ENCODE measurements at places on chromosomes 3 and 15. TPM values are rescaled to one million over a fixed set of nuclear protein-coding genes. Genes with fewer than 3 reads are reported as not detected.
A peak's percentile ranks its signal among the peaks of the same experiment; 100 is the strongest.

Gene ACOX2
- total RNA-seq = 3.8 TPM

Gene BCHE
- total RNA-seq = 48.5 TPM

Gene DNAH12
- total RNA-seq = not detected

Gene CYP19A1
- 4.8 TPM for total RNA-seq

Gene ZDHHC23
- total RNA-seq = 5.1 TPM

Gene NR2E3
- total RNA-seq = not detected

Gene STXBP5L
- 9.8 TPM for total RNA-seq

Gene SENP8
- total RNA-seq = 3.2 TPM

Gene INSYN1
- total RNA-seq = 0.35 TPM

Gene PROK2
- not detected for total RNA-seq

Gene CADPS
- 0.17 TPM for total RNA-seq

Gene MTFMT
- 22.7 TPM for total RNA-seq

DNA sequence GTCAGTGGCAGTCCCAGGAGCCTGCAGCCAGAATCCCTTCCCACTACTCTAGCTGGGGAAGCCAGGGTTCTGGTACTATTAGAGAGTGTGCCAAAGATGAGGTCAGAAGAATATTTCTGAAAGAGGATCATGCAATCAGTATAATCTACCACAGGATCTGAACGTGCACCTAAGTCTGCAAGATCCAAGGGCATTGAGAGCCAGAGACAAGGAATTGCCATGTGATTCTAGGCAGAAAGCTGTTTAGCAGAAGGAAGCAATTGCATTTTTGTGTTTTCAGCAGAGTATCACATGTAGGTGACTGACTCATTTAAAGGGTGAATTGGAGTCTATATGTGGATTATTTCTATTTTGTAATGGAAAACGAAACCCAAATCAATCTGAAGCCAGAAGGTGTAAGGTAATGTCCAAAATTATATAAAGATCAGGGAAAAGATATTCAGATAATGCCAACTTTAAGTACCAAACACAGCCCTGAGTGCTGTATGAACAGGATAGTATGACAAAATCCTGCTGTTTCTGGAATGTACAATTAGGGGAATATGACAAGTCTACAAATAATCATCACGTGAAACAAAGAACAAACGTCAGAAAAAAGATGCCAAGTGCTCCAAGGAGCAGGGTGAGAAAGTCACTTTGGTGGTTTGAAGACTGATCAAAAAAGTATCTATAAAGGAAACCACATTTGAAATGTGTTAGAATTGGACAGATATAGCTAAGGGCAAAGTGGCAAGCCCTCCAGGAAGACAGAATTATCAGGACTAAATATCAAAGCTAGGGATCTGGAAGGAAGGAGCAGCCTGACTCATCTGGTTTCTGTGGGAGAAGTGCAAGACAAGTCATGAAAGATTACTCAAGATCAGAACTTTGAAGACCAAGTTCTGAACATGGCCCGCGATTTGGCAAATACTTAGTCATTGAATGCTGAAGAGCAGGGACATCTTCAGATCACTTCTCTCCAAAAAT lies 1036.6 kb downstream of the NTRK3 start:
- DNase-seq = no peak

GRCh38 chr3:191369616-191370010 lies 39.3 kb upstream of the UTS2B start:
- DNase-seq = peak; percentile 29

GRCh38 chr15:75727031-75727531 lies 14.4 kb upstream of the CSPG4 start:
- DNase-seq = no peak

DNA sequence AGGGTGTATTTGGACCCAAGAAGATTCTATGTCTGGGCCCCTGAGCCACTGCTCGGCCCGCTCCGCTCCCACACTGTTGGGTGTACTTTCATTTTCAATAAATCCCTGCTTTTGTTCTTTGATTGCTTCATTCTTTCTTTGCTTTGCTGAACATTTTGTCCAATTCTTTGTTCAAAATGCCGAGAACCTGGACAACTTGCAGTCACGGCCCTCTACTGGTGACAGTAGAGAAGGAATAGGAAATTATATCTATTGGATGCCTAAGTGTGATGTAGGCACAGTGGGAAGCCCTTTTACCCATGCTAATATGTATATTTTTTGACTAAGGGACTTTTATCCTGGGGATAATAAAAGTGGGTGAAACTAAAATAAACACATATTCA lies 340.8 kb downstream of the LRRC3B start:
- no peak for DNase-seq

DNA sequence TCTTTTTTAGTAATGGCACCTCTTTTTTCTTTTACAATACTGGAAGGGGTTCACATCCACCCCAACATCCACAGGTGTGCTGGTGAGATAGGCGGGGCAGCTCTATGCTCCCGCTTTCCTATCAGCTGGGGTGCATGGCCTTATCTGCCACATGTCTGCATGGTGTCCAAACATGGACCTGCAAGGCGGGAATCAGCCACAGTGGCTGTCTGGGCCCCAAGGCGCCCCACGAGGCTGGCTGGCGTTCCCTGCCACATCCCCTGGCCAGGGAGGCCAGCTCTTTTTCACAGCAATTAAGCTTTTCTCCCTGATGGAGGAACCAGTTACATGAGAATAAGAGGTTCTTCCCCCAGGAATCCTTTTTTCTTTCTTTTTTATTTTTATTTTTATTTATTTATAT lies 30.9 kb upstream of the GOLGA6L2 start:
- no peak for DNase-seq

DNA sequence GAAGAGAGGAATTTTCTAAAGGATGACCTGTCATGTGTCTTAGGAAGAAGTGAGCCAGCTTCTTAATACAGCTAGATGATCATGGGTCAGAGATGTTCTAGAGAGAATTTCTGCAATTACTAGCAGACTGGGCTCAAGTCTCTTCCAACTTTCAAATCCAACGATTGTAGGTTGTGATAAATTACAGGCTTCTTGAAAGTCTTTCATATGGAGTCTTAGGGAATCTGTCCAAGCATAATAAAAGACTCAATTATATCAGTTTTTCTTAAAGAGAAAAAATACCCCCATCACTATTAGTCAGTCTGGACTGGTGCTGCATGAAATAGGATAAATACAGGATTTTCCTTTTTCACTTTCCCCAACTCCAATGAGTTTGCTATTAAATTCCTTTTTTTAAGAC lies 59.1 kb downstream of the DRD3 start:
- no peak for DNase-seq

- no peak for DNase-seq
Observed at GRCh38 chr3:65844370-65844769, 194.3 kb downstream of the MAGI1 start.

DNA sequence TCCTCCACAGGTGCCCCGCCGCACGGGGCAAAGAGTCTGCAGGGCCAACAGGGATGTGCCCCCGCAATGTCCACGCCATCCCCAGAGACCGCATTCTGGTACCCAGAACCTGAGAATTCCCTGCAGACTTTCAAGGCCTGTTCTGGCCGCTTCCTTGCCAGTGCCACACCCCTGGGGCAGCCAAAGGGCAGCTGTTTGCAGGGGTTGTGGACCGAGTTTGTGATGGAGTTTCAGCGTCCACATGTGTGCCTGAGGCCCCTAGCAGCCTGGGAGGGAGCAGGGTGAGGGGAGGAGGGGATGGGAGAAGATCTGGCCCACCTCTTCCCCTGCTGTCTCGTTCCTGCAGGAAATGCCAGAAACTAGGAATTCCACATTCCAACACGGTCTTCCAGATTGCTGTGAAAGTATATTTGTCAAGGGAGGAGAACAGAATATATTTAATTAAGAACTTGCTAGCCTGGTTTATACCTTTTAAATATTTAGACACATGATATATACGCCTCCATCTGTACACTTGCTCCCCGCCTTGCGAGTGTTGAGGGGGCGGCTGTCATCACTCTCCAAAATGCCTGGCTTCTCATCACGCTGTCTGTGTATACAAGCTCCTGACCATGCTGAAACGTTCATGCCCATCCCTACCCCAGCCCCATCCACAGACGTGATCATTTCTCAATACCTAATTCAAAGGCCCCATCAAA lies 31.1 kb upstream of the RASA2 start:
- no peak for DNase-seq

GRCh38 chr15:62211348-62211747 lies 46.3 kb upstream of the C2CD4B start:
- DNase-seq = no peak

GRCh38 chr3:43254125-43254524 lies 32.2 kb upstream of the SNRK start:
- DNase-seq = no peak

DNA sequence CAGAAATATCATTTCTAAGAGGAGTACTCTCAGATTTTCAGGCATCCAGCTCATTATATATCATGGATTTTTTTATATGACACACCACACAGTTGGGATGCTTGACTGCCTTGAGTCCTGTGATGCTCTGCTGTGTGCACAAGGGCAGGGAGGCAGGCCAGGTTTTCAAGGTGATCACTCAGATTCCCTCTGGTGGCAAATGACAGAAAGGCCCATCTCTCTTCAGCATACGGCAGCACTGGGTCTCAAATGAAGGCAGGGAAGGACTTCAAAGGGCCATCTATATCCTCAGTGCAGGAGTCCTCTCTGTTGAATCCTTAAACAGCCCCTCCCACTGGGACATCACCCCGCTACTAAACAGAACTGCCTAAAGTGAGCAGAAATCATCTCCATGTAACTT lies 54.8 kb upstream of the MYO5C start:
- no peak for DNase-seq

DNA sequence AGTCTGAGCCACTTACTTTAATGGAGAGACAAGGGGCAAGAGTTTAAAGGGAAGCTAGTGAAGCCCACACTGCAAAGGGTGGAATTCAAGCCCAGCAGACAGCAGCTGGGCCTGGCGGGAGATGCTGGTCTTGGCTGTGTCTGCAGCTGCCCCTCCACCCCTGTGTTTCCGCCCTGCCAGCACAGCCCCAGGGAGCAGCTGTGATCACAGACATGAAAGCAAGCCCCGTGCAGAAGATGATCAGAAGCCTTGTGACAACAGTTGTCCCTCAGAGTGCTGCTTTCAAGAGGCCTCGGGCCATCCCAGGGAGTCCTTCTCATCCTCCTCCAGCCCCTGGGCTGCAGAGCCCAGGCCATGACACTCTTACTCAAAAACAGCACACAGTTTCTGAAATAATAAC lies 24.1 kb upstream of the SLC6A1 start:
- no peak for DNase-seq

GRCh38 chr3:190096345-190096744 lies 24.4 kb downstream of the P3H2 start:
- no peak for DNase-seq

- no peak for DNase-seq
Observed at GRCh38 chr15:67017311-67017710, 48.1 kb upstream of the SMAD3 start.

DNA sequence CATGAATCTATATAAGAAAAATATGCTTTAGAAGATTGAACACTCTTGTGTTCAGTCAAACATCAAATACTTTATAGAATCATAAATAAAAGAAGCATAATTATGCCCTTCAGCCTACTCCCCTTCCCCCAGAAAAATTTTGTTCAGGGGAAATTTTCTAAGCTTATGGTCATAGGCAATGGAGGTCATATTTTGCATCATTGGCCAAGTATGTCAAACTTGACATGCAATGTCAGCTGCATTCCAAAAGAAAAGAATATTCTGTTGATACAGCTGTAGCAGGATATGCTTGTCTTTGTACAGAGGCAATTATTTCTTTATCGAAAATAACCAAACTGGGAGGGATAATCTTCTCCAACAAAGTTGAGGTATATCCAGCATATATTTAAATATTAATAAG lies 328.2 kb downstream of the ZIC1 start:
- no peak for DNase-seq

GRCh38 chr15:71562251-71562650 lies 248.1 kb upstream of the NR2E3 start:
- no peak for DNase-seq

DNA sequence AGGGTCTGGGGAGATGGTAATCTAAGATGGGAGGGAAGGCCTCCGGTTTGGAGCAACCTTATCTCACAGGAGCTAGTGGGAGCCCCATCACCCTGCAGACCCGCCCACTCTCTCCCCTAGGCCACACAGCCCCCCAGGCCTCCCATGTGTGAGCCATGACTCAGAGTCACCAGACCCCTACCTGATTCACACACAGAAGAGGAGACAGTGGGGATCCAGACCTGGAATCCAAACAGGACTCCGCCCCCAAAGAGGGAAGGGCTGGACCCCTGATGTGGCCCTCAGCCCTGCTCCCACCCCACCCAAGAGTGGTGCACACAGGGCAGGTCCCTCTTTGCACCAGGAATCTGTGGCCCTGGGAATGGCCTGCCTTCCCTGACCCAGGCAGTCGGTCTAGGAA lies 97.4 kb downstream of the ADCY5 start:
- no peak for DNase-seq

GRCh38 chr3:8997151-8997550 lies 33.9 kb upstream of the RAD18 start:
- DNase-seq = no peak

DNA sequence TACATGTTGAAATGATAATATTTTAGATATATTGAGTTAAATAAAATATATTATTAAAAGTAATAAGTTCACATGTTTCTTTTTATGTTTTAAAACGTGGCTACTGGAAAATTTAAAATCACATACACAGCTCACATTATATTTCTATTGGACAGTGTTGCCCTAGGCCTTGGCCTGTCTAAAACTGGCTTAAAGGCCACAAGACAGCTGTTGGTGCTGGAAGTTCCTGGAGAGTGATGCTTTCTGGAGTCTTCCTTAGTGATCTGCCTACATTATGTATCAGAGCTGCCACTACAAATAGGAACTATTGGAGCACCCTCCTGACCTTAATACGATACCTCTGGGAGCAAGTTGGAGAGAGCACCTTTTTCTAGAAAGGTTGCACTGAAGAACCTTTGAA lies 254.1 kb upstream of the C2CD4B start:
- no peak for DNase-seq

DNA sequence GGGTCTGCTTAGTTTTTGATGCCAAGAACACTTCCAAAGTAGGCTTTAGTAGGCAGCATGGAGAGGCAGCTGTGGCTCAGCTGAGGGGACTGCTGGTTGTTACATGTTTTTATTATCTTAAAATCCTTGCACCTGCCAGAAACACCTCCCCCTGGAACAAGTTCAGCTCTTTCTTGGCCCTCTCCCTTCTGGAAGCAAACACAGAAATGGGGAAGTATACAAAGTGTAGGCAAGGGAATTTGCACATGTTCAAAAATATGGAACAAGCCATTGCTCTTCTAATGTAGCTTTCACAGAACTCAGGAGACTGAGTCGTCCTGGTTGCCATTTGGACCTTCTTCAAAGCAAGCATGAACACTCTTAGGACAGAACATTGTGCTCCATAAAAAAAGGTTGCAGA lies 169.1 kb upstream of the SEMA6D start:
- DNase-seq = no peak

Data from H4 (cell line).